ENCODE measurements at places on chromosomes 11 and 22.

- no peak for DNase-seq
Measured at GRCh38 chr22:47121791-47122190, 359.3 kb downstream of the TBC1D22A start.

- DNase-seq: no peak
Measured at GRCh38 chr11:112705148-112705547, 256.1 kb upstream of the NCAM1 start.

- DNase-seq: no peak
Measured at GRCh38 chr11:69560141-69560790, 78.8 kb downstream of the LINC01488 start.

GRCh38 chr22:25762147-25762546, 20.2 kb downstream of the MYO18B start:
- DNase-seq: no peak

DNA sequence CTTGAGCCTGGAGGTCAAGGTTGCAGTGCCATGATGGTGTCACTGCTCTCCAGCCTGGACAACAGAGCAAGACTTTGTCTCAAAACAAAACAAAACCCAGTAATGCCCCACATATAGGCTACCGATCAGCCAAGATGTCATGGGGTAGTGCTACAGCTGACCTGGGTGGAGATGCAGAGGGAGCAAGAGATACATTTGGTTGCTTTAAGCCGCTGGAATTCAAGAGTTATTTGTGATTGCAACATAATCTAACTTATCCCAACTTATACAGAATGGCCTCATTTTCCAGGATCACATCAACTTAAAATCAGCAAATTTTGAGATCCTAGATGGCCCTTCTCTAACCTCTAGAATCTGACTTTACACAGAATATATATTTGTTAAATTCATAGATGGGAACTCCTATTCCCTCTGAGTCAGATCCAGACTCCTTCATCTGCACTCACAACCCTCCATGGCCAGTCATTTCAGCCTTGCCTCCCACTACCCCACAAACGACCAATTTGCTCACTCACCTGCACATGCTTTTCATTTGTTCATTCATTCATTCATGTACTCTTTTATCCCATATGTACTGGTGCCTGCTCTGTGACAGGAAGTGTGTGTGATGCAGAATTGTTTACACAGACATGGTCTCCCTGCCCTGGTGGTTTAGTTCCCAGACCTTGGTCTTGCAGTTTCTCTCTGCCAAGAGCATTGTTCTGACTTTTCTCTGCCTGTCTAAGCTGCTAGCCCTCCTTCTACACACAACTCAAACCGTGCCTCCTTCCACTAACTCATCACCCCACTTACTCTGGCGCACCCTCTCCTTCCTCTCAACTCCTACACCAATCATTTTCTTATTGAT, 24.1 kb upstream of the APLNR start:
- no peak for DNase-seq

GRCh38 chr11:85628771-85629341, 463 bp downstream of the TMEM126B start:
- no peak for DNase-seq

- peak; percentile 90 for DNase-seq
Measured at GRCh38 chr11:1863352-1864216, 10.7 kb downstream of the LSP1 start.

DNA sequence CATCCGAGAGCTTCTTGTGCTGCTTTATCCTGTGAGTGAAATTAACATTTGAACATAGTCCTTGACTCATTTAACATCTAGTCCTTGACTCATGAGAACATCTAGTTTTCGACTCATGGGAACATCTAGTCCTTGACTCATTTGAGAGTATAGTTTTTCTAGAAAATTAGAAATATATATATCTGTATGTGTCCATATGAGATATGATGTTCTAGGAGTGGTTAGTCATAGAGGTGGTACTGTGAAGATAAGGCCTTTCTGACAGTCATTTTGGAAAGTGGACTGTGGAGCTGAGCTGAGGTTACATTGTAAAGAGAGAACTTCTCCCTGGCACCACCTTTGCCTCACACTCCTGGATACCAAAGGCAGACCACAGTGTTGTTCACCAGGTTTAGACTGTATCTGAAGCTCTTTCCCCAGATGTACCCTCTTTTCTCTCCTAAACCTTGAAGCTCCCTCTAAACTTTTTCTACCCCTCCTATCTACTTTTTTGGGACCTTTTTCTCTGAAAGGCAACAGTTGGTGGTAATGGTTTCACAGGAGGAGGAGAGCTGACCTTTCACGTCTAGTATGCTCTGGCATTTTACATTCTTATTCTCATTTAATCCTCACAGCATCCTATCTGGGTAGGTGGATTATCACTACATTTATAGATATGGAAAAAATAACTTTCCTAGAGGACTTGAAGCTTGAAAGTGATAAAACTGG, 67.2 kb downstream of the PPP2R1B start:
- DNase-seq: no peak

DNA sequence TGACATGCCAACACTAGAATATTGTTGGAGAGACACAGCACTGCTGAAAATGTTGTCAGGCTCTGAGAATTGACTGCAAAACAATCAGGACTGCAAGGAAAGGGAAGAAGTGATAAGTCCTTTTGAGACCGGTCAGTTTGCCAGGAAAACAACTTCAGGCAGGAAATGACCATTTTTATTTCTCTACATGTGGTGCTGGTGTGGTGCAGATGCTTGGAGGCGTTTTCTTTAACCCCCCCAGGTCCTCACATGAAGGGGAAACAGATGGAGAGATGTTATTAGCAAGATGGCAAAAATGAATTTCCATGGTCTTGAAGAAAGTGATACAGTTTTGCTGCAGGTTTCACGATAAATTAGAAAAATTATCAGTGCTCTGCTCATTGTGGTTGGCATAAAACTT, 5.7 kb downstream of the AP2A2 start:
- no peak for DNase-seq

GRCh38 chr11:115501893-115502589, 2.2 kb downstream of the CADM1 start:
- DNase-seq: no peak

- no peak for DNase-seq
Measured at GRCh38 chr11:19466314-19466713, 225.6 kb upstream of the E2F8 start.

DNA sequence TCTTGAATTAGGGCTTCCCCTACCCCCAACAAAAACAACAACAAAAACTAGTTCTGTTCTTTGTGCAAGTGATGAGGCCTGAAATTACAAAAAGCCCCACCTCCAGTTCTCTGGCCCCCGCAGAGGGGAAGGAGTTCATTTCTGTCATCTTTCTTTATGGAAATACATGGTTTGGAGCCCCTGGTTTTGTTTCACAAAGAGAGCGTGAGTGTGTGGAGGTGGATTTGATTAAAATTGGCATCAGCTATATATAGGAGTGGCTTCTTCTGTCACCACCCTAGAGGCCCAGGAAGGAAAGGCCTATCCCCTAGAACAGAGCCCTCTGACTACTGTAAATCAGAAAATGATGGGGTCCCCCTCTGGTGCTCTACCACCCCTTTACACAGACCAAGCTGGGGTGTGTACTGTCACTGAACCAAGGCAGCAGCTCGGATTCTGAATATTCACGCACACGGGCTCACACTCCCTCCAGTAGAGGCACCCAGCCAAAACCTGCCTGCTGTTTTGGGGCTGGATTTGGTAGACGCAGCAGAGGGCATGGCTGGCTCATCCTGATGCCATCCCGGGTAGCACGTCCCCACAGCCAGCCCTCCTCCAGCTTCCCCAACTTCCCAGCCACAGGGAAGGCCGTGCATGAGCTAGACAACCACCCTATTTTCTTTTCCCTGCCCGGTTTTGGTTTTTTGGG, 19.4 kb downstream of the RCOR2 start:
- DNase-seq: no peak

- no peak for DNase-seq
Measured at GRCh38 chr22:46453006-46453828, 84.2 kb downstream of the CELSR1 start.

- peak; percentile 33 for DNase-seq
Measured at GRCh38 chr11:3216027-3216525, 2.5 kb downstream of the MRGPRG start.

- no peak for DNase-seq
Measured at GRCh38 chr11:104618954-104619353, 279.3 kb downstream of the CASP12 start.

GRCh38 chr11:45904309-45904915, 2.7 kb downstream of the FREY1 start:
- DNase-seq: no peak

- DNase-seq: no peak
Measured at GRCh38 chr11:34493468-34493867, 20.1 kb downstream of the ELF5 start.

- no peak for DNase-seq
Measured at GRCh38 chr11:113184498-113184897, 129.9 kb upstream of the TTC12 start.

DNA sequence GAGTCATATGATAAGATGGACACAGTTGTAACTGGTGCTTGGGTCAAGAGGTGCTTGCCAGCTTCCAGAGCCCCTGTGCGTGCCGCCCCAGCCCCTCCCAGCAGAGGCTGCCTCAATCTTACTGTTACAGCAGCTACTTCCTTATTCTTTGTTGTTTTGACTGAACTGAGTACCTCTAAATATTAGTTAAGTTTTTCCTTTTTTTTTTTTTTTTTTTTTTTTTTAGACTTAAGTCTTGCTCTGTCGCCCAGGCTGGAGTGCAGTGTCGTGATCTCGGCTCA, 8.8 kb downstream of the ZBED4 start:
- no peak for DNase-seq

- no peak for DNase-seq
Measured at GRCh38 chr11:68969386-68969785, 11.4 kb downstream of the MRGPRD start.

- DNase-seq: no peak
Measured at GRCh38 chr11:10607462-10608132, 39.1 kb upstream of the LYVE1 start.

DNA sequence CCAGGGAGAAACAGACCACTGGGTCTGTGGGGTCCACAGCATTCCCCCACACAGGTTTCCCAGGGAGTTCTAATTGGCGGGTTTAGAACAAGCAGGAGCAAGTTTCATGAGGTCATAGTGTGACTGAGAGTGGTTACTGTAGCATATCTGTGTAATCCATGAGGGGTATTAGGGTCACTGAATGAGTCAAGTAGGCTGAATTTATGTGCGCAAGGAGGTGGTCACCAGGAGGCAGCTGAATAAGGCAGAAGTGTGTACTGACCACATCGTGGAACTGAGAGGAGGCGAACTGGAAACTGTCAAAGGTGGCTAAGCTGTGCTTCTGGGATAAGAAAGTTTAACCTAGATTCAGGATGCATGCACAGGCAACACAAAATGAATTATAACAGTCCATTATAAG, 876.0 kb downstream of the METTL15 start:
- DNase-seq: no peak

- no peak for DNase-seq
Measured at GRCh38 chr11:102260241-102260640, 57.0 kb upstream of the BIRC3 start.

GRCh38 chr11:130223291-130223971, 63.8 kb downstream of the ST14 start:
- no peak for DNase-seq

- no peak for DNase-seq
Measured at GRCh38 chr11:88042238-88042637, 133.0 kb downstream of the RAB38 start.

DNA sequence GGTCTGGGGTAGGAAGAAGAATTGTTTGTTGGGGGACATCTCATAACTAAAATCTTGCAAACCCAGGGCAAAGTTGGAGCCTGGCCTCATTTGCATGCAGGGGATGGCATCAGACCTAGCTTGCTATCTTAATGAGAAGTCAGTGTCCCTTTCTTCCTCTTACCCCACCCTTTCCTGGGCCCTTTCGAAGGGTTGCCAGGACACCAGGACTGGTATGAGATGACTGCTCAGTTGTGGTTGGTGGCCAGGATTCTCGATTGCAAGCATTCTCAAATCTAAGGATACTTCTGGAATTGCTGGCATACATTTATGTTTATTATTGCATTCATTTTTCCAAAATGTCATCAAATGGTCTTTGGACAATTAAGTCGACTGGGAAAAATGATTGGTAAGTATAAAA, 131.0 kb downstream of the SLC1A2 start:
- no peak for DNase-seq

GRCh38 chr22:19137384-19138216, 6.5 kb downstream of the TSSK2 start:
- DNase-seq: no peak

DNA sequence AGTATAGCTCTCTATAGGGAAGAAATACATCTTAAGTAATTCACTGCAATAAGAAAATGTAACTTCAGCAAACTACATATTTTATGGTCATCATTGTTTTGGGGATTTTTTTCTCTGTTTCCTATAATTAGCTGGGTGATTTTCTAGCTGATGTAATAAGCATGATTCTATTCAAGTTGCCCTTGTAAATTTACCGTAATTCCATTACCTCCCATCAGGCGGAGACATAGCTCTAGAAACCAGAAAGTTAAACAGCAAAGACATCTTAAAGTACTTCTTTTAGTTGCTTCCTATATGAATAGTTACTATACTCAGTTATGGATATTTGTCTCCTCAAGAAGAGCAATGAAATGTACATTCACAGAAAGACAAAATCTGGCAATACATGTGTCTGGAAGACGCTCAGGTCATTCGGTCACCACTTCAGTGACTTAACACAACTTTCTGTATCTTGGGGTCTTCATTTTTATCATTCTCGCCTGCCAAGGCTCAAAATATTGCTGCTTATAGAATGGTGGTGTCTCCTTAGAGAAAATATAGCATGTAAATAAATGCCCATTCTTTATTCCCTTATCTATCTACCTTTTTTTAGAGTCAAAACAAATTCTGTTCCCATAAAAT, 239.9 kb upstream of the ZC3H12C start:
- DNase-seq: no peak

- no peak for DNase-seq
Measured at GRCh38 chr11:69035150-69035945, 13.4 kb upstream of the TPCN2 start.

- DNase-seq: no peak
Measured at GRCh38 chr11:107316426-107316825, 141.2 kb downstream of the CWF19L2 start.

DNA sequence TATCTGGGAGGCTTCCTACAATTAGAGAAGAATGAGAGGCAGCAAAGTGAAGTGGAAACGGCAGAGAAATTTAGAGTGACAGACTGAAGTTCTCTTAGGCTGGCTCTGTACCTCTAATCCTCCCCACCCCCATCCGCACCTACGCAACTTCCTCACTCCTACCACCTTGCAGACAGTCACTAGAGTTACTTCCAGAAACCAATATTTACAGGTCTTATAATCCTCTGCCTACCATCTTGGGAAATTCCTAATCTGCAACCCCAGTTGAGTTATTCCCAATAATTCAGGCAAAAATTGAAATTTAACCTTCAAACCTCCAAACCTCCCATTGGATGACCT, 71.7 kb downstream of the PAK1 start:
- DNase-seq: no peak

- DNase-seq: no peak
Measured at GRCh38 chr11:75223954-75224643, 16.5 kb upstream of the TPBGL start.

DNA sequence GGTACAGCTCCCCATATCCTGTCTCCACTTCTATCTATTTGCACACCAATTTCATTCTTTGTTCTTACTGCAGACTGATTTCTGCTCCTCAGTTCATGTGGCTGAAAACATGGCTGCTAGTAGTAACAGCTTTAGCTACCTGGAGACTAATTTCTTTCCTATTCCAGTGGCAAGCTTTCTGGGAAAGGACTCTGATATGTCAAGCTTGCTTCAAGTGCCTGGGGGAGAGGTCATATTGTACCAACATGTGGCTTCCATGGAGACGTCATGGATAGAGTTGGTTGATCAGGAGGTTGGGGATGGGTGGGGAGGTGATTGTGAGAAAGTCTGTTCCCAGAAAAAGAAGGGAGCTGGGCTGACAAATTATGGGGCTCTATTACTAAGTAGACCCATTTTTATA, 44.9 kb downstream of the ADM start:
- no peak for DNase-seq

Data from left forelimb (tissue), 1 donor.